ENCODE measurements at places on chromosomes 16 and 17.
A peak's percentile ranks its signal among the peaks of the same experiment; 100 is the strongest.

DNA sequence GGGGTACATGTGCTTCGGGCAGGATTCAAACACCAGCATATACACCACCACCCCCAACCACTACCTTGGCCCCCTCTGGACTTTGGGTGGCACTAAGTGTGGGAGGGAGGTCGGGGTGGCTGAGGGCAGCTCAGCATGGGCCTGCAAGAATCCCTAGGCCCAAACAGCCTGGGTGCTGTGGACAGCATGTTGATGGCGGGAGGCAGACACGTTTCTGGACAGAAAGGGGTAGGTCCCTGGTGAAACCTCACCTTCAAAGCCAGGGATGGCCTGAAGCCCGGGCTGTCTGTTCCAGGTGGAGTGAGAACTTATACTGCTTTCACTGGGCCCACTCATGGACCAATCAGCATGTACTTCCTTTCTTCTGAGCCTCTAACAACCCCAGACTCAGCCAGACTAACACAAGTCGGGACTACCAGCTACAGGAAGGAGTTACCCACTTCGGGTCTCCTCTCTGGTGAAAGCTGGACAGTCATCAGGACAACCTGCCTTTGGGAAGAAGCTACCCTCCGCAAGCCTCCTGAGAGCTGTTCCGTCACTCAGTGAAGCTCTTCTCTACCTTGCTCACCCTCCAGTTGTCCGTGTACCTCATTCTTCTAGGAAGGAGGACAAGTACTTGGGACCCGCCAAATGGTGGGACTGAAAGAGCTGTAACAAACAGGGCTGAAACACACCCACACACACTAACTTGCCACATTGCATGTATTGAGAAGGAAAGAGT, 203.0 kb downstream of the CPPED1 start:
- no peak for DNase-seq

- DNase-seq = no peak
These were observed 238.4 kb downstream of the BCAS3 start for GRCh38 chr17:60916043-60916442.

DNA sequence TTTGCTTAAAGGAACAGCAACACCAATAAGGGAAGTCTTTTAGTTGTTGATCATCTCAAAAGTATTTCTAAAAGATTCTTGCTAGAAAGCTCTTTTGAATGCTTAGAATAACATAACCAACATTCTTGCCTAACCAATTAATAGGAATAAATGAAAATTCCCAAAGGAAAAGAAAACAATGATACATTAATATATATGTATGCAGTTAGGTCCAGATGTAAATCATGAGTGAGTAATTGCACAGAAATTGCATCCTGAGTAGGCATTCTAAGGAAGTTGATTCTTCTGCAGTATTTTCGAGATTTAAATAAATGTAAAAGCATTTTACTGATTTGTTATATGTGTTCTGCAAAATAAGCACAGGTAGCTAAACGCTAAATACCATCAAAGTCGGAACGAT, 22.1 kb downstream of the COX10 start:
- DNase-seq = no peak

DNA sequence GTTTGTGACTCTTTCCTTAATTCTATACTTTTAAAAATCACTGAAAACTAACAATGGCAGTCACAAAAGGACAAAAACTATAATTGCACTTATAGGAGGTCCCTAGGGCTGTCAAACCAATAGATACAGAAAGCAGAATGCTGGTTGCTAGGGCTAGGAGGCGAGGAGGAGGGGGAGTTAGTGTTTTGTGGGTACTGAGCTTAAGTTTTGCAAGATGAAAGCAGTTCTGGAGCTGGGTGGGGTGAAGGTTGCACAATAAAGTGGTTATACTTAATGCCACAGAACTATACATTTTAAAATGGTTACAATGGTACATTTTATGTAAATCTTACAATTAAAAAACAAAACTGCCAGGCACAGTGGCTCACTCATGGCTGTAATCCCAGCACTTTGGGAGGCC, 27.3 kb downstream of the NUBP1 start:
- DNase-seq = no peak

GRCh38 chr17:11705111-11705510, 106.8 kb downstream of the DNAH9 start:
- no peak for DNase-seq

GRCh38 chr17:54901230-54901822, 674 bp downstream of the TOM1L1 start:
- DNase-seq = peak; percentile 54

GRCh38 chr16:52976539-52977167, 76.0 kb downstream of the CHD9NB start:
- peak; percentile 51 for DNase-seq

GRCh38 chr16:71408536-71408935, 33.3 kb downstream of the TLE7 start:
- no peak for DNase-seq

- no peak for DNase-seq
These were observed 59.2 kb downstream of the B9D1 start for GRCh38 chr17:19303367-19303776.

DNA sequence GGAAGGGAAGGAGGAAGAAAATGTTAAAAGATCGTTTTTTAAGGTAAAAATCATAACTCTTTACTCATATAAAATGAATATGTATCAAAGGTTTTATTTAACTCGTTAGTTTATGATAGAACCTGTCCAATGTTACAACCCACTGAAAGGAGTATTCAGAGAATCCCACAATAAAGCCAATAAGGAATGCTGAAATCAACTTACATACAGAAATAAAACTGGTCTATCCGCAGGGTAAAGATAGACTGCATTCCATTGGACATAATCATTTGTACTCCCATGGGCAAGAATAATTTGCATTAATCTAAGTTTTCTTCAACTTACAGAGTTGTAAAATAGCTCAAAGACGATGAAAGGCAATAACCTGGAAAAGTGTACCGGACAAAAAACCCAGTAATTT, 17.9 kb upstream of the BEAN1 start:
- DNase-seq = no peak

- DNase-seq = no peak
These were observed 6.9 kb downstream of the SNTB2 start for GRCh38 chr16:69193855-69194254.

GRCh38 chr16:64445649-64446048, 676.2 kb downstream of the CDH11 start:
- no peak for DNase-seq

DNA sequence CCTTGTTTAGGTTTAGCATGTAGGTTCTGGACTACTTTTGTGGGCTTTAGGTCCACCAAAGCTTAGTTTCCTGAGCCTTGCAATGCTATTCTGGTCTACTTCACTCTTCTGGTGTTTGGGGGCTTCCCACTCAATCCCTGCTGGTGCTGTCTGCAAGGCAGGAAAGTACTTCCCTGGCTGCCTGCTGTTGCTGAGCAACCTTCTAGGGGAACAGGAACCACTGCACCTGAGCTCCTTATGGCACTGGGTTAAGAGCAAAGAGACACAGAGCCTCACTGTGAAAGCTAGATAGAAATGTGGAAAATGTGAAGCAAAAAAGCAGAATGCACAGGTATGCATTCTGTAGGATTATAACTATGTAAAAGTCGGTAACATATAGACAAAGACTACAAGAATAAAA, 17.0 kb downstream of the MPO start:
- DNase-seq = no peak

- DNase-seq = no peak
These were observed 341.0 kb downstream of the CPPED1 start for GRCh38 chr16:12462426-12463280.

DNA sequence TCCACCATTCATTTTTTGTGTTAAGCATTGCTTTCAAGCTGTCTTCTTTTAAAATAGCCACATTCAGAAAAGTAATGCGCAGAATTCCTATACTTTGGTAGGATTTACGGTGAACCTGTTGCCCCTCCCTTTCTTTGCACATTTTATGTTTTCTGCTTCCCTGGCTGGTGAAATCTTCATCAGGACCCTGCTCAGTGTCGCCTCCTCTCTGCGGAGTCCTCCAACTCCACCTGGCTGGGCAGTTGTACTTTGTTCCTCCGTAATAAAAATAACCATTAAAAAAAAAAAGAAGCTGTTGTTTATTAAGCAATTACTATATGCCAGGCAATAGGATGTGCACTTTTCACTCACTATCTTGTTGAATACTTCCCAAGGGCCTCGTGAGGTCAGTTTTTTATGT, 2.9 kb downstream of the UMOD start:
- no peak for DNase-seq

- DNase-seq = peak; percentile 13
These were observed at the start of gene RDM1 for GRCh38 chr17:35930211-35931065. Gene RDM1, minus strand, starts transcription at chr17:35930773. Its CDS starts 46 bp downstream, at chr17:35930727.

DNA sequence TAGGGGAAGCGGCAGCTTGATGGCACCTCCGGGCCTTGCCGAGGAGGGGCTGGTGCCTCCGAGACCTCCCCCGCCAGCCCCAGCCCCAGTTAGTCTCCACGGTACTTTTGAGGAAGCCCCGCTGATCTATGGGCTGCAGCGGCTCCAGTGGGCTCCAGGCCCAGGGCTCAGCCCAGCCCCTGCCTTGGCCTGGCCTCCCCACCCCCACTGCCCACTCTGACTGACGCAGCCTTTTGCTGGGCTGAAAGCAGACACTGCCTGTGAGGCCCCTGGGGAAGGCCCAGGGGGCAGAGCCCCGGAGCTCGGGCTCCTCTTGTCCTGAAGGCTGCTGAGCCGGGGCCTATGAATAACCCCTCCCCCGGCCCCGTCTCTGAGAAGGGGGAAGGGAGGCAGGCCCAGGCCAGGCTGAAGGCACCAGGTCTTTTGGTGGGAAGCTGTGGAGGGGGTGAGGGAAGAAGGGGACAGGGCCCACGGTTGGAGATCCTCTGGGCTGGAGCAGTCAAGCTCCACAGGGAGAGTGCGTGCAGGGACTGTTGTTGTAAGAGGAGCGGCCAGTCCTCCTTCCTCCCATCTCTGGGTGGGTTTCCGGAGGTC, 7.5 kb upstream of the SMTNL2 start:
- DNase-seq = no peak

DNA sequence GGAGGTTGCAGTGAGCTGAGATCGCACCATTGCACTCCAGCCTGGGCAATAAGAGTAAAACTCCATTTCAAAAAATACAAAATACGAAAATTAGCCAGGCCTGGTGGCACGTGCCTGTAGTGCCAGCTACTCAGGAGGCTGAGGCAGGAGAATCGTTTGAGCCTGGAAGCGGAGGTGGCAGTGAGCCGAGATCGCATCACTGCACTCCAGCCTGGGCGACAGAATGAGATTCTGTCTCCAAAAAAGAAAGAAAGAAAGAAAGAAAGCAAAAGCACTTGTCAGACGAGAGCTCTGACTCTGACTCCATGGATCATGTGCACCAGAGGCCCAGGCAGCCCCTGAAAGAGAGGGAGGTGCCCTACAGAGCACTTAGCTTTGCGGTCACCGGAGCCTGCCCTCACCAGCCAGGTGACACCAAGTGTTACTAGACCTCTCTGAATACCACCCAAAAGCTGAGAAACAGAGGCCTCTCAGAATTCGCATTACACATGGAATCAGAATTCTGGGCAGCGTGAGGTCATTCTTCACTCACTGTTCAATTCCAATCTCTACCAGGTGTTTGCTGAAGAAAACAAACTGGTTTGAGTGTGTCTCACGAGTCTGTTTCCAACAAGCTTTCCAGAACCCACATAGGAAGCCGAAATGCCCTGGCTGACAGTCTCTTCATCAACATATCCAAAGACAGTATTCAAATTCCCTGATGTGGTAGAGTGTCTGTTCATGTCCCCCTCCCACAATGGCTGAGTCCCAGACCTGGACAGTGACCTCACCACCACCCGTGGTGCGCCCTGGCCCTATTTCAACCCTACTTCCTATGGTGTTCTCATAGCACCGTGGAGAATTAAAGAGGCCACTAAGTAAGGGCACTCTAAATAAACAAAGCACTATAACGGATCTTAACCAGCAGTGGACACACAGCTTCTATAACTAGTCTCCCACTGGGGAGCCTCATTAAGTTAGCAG, 1.5 kb downstream of the FLCN start:
- DNase-seq = no peak

DNA sequence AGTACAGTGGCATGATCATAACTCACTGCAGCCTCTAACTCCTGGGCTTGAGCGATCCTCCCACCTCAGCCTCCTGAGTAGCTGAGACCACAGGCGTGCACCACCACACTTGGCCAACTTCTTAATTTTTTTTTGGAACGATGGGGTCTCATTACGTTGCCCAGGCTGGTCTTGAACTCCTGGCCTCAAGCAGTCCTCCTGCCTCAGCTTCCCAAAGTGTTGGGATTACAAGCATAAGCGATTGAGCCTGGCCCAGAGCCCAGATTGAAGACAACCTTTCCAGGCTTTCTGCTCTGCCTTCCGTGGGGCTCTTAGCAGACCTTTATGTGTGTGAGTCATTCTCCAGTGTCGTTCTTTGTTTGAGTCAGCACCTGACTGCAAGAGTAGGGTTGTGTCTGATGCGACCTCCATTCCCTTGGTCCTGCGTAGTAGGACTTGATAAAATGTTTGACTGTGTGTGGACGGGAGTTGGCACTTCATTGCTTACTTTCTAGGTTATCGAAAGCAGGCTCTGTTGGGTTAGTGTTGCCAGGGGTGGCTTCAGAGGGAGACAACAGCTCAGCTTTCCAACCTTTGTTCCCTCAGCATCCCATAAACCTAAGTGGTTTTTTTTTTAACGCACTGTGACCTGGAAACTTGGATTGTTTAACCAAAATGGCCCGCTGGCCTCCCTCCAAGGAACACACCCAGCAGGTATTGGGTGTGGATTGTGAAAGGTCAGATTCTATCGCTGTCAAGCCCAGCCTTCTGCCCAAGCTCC, 26.4 kb downstream of the EEF2K start:
- DNase-seq = no peak

DNA sequence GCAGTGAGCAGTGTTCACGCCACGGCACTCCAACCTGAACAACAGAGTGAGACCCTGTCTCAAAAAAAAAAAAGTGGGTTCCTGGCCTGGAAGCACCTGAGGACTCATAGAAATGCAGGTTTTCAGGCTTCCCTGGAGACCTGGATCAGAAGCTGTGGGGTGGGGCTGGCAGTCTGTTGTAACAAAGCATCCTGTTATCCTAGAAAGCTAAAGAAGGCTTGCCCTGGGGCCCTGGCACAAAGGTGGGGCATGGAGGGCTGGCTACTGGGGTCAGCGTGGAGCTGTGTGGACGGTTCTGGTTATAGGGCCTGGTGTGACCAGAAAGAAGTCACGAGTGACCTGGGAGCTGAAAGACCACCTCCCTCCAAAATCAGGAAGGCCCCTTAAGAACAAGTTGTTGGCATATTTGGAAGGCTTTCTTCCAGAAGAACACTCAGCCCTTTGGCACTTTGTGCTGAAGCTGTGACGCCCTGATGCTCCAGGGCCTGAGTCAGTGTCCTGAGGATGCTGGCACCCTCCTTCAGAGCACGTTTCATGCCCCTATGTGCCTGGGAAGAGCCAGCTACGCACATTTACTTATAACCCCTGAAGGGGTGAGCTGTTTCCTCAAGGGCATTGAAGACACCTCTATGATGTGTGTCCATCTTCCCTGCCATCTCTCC, 6.2 kb downstream of the CRISPLD2 start:
- DNase-seq = no peak
